NCI-H345 (cell line): ENCODE measurements at places on chromosomes 7 and 10.

GRCh38 chr10:93075369-93076221 lies 1.9 kb downstream of the CYP26A1 start:
- DNase-seq, result no peak

DNA sequence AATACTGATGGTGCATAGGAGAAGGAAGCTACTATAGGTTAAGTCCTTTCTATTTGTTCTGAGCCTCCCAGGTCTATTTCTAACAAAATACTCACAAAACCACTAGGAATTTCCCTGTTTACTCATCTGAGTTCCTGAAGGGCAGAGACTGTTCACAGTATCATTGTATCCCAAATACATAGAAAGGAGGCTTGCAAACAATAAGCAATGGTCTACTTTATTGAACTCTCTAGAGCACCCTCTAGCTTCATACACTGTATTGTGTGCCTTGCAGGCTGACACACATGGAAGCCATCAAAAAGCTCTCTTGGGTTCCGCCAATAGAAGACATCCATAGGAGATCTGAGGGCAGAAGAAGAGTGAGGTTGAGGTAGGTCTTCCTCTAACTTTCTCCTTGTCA lies 826.1 kb downstream of the GRM8 start:
- no peak for DNase-seq

GRCh38 chr7:80510021-80510420 lies 1.8 kb downstream of the GNAT3 start:
- no peak for DNase-seq

DNA sequence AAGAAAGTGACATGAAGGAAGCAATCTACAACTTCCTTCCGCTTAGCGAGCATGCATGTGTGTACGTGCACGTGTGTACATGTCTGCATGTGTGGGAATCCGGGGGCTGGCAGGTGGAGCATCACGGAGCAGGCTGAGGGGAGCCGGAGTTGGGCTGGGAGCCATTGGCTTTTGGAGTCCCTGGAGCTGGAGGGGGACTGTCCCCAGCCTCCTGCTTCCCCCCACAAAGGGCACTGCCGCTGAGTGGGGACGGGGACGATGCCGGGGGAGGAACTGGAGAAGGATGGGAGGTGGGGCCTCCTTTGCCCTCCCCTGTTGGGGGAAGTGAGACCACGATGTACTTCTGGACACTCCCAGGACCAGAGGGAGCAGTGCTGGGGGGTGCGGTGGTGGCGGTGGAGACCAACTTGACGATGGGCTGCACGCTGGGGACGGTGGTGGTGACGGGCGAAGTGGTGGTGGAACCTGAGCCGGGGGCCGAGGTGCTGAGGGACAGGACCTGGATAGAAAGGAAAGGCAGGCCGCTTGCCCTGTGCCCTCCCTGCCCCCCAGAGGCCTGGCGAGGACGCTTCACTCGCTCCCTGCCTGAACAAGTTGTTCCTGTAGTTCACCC lies 5.8 kb downstream of the AP4M1 start:
- DNase-seq, result no peak

DNA sequence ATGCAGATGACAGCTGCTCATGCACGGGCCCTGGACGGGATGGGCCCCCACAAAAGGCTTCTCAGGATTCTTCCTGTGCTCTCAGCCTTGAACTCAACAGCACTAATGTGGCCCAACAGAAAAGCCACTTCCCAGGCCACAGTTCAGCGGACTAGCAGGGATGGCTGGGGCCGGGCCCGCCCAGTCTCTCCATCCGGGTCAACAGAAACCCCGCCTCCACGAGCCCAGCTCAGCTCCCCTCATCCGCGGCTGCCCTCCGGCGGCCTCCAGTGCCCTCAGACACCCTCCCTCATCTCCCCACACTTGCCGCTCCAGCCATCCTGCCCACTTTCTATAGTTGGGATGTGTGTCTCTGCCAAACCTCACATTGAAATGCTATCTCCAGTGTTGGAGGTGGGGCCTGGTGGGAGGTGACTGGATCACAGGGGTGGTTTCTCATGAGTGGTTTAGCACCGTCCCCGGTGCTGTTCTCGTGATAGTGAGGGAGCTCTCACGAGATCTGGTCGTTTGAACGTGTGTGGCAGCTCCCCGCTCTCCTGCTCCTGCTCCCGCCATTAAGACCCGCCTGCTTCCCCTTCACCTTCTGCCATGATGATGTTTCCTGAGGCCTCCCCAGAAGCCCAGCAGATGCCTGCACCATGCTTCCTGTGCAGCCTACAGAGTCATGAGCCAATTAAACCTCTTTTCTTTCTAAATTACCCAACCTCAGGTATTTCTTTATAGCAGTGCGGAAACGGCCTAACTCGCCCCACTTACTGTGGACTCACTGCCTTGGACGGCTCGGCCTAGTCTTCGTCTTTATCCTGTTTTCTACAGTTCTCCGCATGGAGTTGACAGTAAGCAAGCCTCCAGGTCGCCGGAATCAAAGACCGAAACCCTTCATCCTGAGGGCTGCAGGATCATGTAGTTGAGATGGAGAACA lies 169.9 kb upstream of the RNF32 start:
- DNase-seq, result no peak

- no peak for DNase-seq
These were observed 45.1 kb downstream of the DPY19L1 start for GRCh38 chr7:34991938-34992840.

DNA sequence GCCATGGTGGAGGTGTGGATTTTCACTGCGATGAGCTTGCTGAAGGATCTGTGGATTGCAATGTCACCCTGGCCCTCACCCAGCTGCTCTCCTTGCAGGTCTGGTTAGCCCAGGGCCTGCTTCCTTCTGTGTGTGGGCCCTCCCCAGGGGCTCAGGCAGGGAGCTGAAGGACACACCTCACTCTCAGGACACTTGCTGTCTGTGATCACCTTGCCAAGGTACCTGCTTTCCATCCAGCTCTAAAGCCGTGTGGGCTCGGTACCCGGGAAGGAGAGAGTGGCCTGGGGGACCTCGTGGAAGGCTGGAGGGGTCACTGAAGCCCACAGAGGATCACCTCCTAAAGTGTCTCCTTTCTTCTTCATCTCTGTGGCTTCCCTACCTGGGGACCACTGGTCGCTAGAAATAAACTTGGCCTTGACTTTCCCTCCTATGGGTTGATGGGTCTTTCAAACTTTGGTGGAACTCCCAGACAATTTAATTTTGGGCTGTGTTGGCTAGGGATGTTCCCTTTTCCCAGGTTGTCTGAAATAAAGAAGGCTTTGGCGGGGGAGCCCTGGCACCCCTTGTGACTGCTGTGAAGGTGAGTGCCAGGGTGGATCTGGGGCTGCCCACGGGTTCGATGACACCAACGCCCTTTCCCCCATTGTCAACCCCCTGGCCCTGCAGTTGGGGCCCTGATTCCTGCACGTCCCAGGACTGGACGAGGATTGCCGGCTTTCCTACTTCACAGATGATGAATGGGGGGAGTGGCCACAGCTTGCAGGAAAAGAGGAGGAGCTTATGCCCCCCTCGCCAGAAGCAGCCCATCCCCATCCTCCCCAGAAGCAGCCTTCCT lies 331.0 kb downstream of the ADARB2 start:
- no peak for DNase-seq

GRCh38 chr10:26801831-26802230 lies 58.9 kb downstream of the ABI1 start:
- no peak for DNase-seq

- no peak for DNase-seq
These were observed 31.8 kb downstream of the REEP3 start for GRCh38 chr10:63553031-63553430.

GRCh38 chr10:4941540-4942330 lies 21.5 kb upstream of the AKR1C1 start:
- peak; percentile 9 for DNase-seq

GRCh38 chr7:24829787-24830186 lies 72.5 kb upstream of the GSDME start:
- DNase-seq, result peak; percentile 70
